AG04450 (cell line): ENCODE measurements at places on chromosomes 4 and X.

- no peak for DNase-seq
Observed at GRCh38 chr4:45063696-45064095, 337.3 kb upstream of the GNPDA2 start.

- no peak for DNase-seq
Observed at GRCh38 chr4:145829629-145830395, 108.8 kb downstream of the ZNF827 start.

DNA sequence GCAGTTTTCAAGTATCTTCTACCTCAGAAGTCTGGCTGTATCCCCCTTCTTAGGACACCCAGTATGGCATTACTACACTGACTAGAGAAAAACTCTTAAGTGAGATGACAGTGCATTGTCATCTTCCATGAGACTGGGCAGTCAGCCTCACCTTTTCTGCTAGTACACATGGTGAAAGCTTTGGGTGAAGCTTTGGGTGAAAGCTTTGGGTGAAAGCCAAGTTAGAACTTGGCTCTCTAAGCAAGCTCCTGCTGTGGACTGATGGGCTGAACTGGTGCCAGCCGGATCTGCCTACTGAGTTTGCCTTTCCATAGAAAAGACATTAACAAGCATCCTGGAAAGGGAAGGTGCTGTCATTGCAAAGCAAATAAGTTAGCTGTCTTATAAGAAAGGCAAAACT, 8.8 kb downstream of the EPHA5 start:
- no peak for DNase-seq

DNA sequence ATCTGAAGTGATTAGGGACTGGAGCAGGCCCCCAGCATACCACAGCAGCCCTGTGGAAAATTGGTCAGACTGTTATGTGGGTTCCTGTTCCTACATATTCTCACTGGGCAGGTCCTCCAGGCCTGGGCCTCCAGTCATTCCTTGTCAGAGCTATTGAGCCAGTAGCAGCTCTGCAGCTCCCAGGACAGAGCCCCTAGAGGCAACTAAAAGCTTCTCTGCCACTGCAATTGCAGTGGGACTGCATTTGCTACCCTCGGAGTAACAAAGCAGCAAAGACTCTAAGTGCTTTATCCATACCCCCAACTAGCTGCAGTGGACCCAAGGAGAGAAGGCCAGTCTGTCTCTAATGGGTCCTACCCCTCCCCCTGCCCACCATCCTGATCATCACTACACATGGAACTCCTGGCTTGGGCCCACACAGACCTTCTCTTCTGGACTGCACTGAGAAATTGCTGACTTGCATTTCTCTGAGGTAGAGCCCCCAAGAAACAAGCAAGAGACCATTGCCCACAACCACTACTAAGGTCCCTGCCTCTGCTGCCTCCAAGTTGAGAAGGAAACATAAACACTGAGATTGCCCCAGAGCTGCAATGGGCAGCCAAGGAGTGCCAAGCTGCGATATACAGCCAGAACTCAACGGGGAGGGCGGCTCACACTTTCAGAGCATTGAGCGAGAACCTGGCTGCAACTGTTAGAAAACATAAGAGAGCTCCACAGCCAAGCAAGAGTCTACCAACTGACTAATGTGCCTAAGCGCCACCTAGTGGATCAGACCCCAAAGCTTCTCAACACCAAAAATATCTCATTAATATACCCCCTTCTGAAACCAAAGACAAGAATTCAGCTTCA, 738.7 kb upstream of the NDST4 start:
- no peak for DNase-seq

DNA sequence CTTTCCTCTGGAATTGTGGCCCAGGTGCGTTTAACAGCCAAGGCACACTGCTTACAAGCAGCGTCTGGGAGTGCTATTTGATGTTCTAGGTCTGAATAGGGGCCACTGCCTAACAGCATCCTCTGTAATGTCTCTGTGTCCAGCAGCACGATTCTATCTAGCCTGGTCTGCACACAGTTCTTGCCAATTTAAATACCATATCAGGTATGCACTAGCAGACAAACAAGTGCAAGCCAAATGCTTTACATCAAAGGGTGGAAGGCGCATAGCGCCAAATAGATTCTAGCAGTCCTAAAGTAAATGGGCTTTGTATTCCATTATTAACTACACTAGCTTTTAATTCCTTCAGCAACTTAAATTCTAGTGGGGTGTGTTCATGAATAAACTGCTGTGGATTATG, 15.8 kb upstream of the UGDH start:
- no peak for DNase-seq

DNA sequence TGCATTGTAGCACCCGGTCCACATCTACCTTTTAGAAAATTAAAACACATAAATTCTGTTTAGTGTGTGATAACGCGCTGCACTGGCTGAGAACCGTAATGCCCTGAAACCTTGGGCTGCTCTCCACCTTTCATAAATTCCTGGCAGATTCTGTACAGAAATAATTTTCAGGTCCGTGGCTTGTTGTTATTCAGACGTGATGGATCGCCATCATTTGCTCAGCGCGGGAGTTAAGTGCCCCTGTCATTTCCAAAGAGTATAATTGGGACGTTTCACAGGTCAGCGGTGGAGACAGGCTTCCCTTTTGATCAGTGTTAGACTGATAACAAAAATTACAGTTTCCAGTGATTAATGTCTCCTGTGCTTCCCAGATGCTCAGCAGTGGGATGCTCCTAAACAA, 16.5 kb downstream of the UVSSA start:
- no peak for DNase-seq

GRCh38 chr4:30828264-30828926, 108.2 kb downstream of the PCDH7 start:
- no peak for DNase-seq

GRCh38 chr4:123216946-123217345, 179.6 kb upstream of the SPRY1 start:
- DNase-seq = no peak

GRCh38 chr4:11722223-11722622, 293.5 kb upstream of the HS3ST1 start:
- DNase-seq = no peak

GRCh38 chr4:74822603-74823002, 28.3 kb upstream of the BTC start:
- no peak for DNase-seq

DNA sequence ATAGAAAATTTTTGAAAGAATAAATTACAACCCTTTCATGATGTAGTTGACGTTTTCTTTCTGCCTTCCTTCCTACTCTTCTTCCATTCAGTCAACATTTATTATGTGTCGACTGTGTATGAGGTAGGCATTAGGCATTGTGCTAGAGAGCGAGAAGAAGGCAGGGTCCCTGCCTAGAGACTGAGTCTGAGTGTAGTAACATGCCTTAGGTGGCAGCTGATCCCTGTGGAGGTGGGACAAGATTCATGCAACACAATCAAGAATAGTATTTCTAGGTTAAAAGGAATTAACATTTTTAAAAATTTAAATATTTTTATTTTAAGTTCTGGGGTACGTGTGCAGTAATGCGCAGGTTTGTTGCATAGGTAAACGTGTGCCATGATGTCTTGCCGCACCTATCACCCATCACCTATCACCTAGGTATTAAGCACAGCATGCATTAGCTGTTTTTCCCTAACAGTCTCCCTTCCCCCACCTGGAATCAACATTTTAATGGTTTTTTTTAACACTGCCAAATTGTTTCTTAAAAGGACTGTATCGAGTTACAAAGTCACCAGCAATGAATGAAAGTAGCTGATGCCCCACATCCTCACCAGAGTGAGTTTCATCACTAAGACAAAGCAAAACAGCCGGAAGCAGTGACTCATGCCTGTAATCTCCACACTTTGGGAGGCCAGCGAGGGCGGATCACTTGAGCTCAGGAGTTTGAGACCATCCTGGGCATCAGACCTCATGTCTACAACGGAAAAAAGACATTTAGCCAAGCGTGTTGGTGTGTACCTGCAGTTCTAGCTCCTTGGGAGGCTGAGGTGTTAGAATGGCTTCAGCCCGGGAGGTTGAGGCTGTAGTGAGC, 84.0 kb downstream of the WWC2 start:
- DNase-seq = peak; percentile 42

DNA sequence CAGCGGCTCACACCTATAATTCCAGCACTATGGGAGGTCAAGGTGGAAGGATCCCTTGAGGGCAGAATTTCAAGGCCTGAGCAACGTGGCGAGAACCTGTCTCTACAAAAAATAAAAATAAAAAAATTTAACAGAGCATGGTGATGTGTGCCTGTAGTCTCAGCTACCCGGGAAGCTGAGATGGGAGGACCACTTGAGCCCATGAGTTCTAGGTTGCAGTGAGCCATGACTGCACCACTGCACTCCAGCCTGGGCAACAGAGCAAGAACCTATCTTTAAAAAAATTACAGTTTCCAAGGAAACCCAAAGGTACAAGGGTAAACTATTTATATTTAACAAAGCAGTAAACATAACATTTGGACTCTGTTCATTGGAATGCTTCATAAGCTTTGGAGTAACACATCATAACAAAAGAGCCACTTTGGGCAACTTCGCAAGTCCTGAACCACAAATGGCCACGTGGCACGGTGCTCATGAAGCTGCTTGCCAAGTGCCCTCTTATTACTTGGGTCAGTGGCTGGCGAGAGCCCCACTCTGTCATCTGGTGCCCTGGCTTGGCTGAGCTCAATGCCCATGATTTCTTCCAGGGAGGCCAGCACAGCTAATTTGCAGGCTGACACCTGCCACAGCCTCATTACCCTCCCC, 165.6 kb downstream of the SH3KBP1 start:
- DNase-seq = no peak

- DNase-seq = no peak
Observed at GRCh38 chr4:102180046-102180445, 165.2 kb downstream of the SLC39A8 start.

GRCh38 chr4:165398570-165398969, 19.8 kb downstream of the CPE start:
- no peak for DNase-seq

GRCh38 chr4:57083090-57083489, 27.1 kb downstream of the IGFBP7 start:
- DNase-seq = no peak

GRCh38 chrX:1686642-1687041, 71.8 kb downstream of the ASMT start:
- DNase-seq = no peak

DNA sequence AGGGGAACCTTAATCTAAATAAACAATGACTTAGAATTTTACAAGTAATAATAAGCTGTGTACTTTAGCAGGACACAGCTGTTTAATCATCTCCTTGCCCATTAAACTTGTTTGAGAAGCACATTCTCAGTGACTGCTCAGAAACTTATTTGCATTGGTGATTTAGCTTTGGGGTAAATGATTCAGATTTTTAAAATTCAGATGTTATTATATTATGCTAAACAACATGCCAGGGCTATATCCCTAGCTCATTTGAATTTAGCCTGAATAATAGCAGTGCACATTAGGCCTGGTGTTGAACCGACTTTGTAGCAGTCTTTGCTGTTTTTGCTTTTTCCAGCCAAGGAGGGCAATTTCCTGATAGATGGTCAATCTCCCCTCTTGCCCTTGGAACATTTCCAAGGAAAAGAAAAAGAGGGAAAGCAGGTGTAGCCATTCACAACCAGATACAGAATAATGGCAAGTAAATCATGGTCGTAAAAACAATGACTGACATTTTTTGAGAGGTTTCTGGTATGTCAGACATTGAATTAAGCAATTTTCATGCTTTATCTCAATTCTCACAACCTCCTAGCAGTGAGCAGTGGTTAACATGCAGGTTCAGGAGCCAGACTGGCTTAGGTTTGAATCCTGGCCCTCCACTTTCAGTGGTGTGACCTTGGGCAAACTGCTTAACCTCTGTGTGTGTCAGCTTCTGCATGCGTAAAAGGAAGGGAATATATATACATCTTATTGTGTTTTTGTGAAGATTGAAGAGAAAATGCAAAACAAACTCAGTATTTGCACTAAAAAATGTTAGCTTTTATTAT, 16.8 kb downstream of the ARHGEF38 start:
- no peak for DNase-seq

DNA sequence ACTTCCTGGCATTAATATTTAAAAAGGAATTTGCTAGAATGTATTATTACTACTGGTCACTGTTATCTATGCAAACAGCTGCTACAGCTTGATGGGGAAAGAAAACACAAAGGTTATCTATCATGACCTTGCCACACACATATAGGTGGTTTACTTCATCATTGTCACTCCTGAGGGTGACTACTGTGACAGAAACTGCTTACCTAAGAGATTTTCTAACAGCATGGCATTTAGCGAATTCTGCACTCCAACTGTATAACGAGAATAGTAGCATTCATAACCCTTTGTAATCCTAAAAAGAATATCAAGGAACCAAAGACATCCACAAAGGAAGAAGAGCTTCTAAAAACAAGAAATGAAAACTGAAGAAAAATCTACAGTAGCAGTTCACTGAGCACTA, 74.6 kb upstream of the SPOCK3 start:
- DNase-seq = no peak

DNA sequence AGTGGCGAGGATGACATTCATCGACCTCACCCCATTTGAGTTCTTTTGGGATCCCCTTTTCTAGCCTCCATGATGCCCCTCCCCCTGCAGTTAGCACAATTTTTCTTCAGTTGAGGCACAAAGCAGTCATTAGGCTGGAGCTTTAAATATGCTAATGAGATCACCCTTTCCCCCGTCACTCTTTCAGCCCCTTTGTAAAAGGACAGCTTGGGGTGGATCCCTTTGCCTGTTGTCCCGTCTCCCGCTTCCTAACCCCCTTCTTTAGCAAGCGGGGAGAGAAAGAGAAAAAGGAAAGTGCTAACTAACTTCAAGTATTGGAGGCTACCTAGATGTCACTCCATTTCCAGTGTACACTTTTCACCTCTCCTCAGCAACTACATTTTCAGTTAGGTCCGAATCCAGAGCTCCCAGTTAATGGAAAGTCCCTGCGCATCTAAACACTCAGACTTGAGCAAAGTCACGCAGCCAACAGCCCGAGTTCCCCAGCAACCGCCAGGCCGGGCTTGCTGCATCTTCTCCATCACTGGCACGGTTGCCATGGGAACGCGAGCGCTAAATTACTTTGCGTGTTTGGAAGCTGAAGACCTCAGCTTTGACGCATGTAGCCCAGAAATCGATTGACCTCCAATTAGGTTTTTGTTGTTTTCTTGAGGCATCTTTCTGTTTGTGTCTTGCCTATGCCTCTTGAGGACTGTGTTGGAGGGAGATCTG, 76.8 kb downstream of the RTL5 start:
- DNase-seq = no peak

DNA sequence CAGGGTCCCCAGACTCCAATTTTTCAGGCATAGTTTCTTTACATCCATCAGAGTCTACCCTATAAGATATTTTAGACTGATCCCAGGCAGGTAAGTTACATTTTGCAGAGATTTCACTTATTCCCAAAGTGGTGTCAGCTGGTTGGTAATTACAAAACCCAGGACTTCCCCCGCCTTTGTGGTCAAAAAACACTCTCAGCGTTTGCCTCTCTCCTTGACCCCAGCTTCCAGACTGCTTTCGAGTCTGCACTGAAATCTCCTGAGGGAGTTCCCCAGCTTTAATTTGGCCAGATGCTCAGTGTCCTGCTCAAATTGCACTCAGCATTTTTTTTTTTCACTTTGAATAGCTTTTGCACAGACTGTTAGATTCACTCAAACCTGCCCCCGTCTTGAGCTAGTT, 11.2 kb upstream of the AMOT start:
- peak; percentile 38 for DNase-seq
